ENCODE measurements at places on chromosomes 6 and 20.

DNA sequence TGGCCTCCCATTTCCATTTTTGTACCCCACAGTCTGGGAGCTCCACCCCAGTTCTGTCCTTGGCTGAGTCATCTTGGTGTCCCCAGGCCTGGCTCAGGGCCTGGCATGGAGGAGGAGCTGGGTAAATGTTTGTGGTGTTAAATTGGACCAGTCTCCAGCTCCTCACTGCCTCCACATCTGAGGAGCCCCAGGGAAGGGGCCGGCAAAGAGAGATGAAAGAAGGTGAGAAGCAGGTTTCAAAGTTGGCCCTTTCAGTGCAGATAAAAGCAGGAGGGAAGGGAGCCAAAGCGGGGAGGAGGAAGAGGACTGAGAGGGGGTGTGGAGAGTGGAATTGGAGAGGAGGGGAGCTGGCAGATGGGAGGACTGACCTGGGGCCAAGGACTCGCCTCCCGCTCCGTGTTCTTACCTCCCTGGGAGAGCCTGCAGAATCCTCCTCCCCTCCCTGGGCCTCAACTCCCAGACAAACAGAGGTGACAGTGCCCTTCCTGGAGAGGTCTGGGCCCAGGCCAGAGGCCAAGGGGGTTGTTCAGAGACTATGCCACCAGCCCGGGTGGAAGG, 89.0 kb downstream of the CD40 start:
- no peak for DNase-seq

GRCh38 chr6:110101885-110102284, 77.6 kb downstream of the WASF1 start:
- no peak for DNase-seq

DNA sequence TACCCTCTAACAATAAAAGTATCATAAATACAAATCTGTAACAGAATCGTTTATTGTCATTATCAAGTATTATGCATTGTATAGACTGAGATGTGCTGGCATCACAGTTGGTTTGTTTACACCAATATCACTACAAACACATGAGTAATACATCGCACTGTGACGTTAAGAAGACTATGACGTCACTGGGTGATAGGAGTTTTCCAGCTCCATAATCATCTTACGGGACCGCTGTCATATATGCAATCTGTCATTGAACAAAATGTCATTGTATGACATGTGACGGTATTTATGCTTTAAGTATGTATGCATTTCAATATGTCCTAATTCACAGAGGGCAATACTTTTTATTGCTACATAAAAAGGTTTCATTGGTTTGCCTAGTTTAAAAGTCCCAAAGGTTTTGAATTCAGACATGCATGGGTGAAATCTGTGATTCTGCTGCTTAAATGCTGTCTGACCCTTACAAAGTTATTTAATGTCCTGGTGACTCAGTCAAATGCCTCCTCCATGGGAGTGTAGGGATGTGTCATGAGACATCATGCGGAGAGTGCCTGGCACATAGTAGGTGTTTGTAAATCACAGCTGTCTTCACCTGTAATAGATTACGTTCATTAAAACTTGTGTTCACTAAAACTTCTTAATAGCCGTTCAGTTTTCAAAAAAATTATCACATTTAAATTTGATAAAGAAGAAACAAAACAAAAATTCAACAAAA, 160.7 kb upstream of the PDE10A start:
- DNase-seq, result no peak

GRCh38 chr6:24257282-24257681, 100.6 kb downstream of the DCDC2 start:
- no peak for DNase-seq

GRCh38 chr6:152721956-152722355, 24.3 kb downstream of the MYCT1 start:
- peak; percentile 14 for DNase-seq

GRCh38 chr6:54598787-54599313, 247.7 kb upstream of the FAM83B start:
- no peak for DNase-seq

DNA sequence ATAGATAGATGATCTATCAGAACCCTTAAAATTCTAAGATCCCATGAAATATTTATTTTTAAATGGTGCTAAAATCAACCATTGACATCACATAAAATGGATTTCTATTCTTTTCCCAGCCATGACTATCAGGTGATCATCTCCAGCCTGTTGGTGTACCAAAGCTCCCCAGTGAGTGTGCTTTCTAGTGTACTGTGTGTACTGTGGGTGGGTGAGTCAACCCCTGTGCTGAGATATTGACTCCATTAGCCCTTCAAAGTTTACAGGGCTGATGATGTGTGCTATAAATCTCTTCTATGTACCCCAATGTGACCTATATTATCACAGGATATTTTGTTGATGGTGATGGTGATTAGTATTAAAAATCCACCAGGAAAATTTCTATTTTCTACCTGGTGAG, 344.6 kb downstream of the MMUT start:
- DNase-seq, result no peak

DNA sequence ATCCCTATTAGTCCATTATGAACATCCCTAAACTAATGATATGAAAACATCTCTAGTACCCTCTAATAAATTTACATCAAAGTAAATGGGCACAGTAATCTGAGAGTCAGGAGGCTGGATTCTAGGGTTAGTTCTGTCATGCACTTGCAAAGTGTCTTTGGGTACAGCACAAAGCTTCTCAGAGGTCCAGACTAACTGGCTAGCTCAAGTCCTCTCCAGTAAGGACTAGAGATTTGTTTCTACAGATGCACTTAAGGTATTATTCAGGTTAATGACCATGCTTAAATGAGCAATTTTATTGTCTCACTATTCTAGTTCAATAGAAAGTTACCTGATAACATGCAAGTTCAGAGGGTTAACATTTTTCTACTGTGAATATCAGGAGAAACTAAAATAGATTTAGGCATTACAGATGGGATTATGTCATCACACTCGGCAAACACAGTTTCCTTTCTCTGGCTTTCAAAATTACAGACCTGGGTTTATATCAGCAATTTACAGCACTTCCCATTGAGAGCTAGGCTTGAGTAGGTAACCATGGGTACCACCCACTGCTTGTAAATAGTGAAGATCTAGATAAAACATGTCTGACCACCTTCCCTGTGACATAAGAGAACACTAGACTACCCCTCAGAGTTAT, 402.9 kb upstream of the RUNX2 start:
- no peak for DNase-seq

DNA sequence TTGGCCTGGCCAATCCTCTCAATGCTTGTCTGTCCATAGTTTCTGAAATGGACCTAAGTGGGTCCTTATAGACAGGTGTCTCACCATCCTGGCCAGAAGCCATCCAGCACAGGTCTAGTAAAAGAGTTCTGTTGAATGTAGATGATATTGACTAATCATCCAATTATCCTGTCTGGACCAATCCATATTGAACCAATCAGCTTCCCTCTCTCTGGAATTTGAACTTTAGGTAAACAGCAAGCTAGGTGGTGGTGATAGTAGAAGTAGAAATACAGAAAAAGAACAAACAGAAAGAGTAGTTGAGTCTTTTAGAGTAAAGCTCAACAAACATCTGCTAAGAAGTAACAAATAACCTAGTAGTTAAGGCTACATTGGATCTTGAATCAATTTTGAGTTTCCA, 9.5 kb upstream of the PNRC1 start:
- no peak for DNase-seq

GRCh38 chr6:70574643-70575042, 7.9 kb downstream of the SDHAF4 start:
- no peak for DNase-seq

GRCh38 chr6:41572613-41573012, 26.4 kb downstream of the FOXP4 start:
- no peak for DNase-seq

DNA sequence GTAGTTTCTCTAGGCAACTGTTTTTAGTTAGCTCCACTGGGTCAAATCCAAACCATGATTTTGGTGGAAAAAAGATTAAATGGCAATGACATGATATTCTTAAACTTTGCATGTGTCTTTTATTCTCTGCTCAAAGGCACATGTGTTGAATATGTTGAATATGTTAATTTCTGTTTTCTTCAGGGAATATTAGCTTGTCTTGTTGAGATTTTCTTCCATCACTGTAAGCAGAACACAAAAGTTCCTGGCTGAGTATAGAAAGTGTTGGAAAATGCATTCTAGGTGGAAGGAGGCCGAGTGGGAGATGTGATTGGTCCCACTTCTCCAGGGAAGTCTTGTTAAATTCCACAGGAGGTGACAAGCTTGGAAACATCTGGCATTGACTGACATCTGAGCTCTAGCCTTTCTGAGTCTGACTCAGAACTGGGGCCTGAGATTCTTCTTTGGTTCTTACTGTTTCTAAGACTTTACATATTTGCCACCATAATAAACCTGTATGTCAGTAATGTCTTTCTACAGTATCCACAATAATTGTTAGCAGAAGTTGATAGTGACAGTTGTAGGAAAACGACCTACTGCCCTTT, 81.1 kb downstream of the LAMA4 start:
- no peak for DNase-seq

GRCh38 chr6:52534966-52535390, 41.9 kb downstream of the TRAM2 start:
- no peak for DNase-seq

- DNase-seq, result no peak
Observed at GRCh38 chr6:119594907-119595306, 245.3 kb upstream of the MAN1A1 start.

- DNase-seq, result no peak
Observed at GRCh38 chr20:43949741-43950618, 35.3 kb downstream of the TOX2 start.

- DNase-seq, result no peak
Observed at GRCh38 chr6:20178327-20178726, 33.9 kb downstream of the MBOAT1 start.

- DNase-seq, result no peak
Observed at GRCh38 chr20:21656308-21657067, 49.0 kb upstream of the PAX1 start.

GRCh38 chr20:62702895-62703852, 5.5 kb upstream of the NTSR1 start:
- DNase-seq, result peak; percentile 94

- DNase-seq, result no peak
Observed at GRCh38 chr20:33828326-33828844, 17.2 kb downstream of the CHMP4B start.

- DNase-seq, result no peak
Observed at GRCh38 chr6:127522714-127523113, 3.6 kb upstream of the MTCL3 start.

GRCh38 chr20:59185809-59186208, 22.2 kb downstream of the ZNF831 start:
- DNase-seq, result no peak

GRCh38 chr6:109285366-109285765, 96.9 kb downstream of the CD164 start:
- DNase-seq, result no peak

- DNase-seq, result no peak
Observed at GRCh38 chr6:32993363-32993973, 15.9 kb downstream of the HLA-DOA start.

GRCh38 chr20:3047486-3048419, 1.9 kb downstream of the MRPS26 start:
- DNase-seq, result no peak

DNA sequence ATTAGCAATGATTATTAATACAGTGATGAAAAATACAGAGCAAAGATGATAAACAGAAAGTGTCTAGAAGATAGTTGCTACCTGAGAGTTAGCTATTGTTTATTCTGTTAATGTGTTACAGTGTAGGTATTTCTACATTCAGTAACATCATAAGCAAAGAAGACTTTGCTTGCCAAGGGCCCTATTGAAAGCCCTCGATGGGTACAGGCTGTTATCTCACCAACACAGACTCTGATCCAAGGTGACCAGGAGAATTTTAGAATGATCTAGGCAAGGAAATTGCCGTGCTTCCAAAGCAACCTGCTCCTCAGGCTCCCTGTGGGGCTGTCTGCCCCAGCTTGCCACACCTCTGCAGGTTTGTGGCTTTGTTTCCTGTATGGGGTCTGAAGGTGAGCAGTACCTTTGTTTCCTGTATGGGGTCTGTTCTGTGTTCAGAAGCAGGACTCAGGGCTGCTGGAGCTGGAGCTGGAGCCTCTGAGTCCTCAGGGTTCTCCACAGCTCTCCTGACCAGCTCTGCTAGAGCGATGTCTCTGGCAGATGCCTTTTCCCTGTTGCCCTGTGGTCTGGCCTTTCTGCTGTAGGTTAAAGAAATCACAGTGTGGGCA, 32.5 kb downstream of the PHACTR3 start:
- DNase-seq, result no peak

- no peak for DNase-seq
Observed at GRCh38 chr20:35271073-35271882, 6.6 kb downstream of the MMP24OS start.

- peak; percentile 8 for DNase-seq
Observed at GRCh38 chr6:69994251-69994650, 127.9 kb downstream of the COL19A1 start.

DNA sequence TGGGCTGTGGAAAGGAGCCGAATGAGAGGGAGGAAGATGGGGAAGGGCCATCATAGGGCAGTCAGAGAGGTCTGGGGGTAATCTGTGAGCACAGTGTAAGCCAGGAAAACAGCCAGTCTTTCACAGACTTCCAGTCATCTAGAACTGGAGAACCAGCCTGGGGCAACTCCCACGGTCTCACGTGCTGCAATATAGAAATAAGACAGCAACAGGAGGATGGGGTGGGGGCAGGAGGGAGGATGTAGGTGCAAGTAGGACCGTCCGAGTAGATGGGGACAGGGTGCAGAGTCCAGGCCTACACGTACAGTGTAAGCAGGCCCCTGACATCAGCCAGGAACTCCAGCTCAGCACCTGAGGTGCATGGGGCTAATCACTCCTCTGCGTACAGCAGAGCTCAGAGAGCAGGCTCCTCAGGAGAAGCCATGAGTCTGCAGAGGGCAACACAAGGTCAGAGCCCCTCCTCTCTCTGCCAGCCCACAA, 58.2 kb upstream of the TNFAIP3 start:
- no peak for DNase-seq

DNA sequence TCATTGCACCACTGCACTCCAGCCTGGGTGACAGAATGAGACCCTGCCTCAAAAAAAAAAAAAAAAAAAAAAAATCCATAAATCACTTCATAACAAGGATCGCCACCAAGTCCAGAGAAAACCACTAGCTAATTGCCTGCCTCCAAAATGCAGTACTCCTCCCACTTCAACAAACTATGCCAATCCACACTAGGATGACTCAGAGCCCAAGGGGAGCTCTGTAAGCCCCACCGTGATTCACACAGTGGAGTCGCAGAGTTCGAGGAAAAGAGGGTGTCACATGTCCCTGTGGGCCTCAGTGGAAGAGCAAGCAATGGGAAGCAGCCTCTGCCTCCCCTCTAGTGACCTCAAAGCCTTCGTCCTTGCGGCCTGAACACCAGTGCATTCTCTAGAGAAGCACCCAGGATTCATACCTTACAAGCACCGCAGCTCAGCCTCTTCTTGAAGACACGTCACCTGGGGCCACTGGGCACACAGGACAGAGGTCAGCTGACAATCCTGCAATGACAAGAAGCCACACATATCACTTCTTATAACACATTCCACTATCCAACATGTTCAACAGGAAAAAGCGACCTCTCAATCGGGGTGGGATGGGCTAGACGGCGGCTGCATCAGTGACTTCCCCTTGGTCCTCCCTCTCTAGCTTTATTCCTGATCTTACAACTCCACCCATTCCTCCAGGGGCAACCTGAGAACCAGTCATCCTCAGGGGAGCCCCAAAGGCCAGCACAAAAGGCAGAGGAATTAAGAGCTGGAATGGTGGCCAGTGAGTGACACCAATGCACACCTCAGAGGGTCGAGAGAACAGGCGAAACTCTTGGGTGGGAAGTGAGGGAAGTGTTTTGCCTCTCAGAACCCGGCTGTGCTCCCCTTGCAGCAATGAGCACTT, 8.9 kb downstream of the SNHG17 start:
- DNase-seq, result peak; percentile 67
